Glomerular endothelial cell (primary cell): ENCODE measurements at places on chromosomes 5 and 9. TPM values are rescaled to one million over a fixed set of nuclear protein-coding genes. Genes with fewer than 3 reads are reported as not detected.
A peak's percentile ranks its signal among the peaks of the same experiment; 100 is the strongest.

Gene RGMB
- 60.1 and 75.4 TPM in 2 replicates for total RNA-seq

Gene CCDC180
- total RNA-seq: 2.3 and 3.4 TPM in 2 replicates

Gene FBP1
- 1.7 TPM in 1 of 2 replicates, not detected in the other for total RNA-seq

DNA sequence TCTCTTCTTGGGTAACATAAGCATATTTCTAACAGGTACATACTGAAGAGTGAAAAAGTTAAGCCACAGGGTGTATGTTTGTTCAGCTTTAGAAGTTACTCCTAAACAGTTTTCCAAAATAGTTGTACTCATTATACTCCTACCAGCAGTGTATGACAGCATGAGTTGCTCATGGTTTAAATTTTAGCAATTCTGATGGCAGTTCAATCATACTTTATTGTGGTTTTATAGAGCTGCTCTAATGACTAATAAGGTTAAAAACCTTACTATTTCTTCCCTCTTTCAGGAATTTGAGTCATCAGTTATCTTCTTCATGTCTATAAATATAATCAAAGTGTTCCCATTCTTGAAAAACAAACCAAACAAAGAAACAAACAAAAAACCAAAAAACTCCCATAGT lies 81.5 kb downstream of the CAAP1 start:
- DNase-seq: no peak

GRCh38 chr5:110815916-110816605 lies 77.3 kb downstream of the SLC25A46 start:
- DNase-seq: peak; percentile 39

DNA sequence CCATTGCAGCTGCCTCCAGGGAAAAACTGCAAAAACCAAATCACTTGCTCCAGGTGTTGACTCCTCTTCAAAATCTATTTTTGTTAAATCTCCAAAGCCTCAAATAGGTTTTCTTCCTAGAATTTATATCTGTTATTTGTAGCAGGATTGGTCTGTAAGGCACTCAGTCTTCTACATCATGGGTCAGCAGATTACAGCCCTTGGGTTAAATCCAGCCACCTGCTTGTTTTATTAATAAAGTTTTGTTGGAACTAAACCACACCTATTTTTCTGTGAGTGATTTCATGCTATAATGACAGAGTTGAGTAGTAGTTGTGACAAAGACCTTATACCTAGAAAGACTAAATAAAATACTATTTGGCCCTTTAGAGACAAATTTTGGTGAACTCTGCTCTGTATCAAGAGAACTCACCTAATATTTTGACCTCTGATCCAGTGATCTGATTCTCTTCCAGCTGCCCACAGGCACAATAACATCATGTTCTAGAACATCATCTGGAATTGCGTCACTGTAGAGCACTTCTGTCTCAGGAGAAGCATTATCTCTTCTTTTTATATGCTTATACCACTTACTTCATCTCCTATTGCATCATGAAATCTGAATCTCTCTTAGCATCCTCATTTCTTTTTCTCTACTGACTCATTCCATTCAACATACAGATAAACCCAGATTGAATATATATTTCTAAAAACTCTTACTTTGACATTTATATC lies 130.1 kb downstream of the RPS23 start:
- DNase-seq: no peak
